AG09309 (cell line): ENCODE measurements at places on chromosomes 2 and 18.

DNA sequence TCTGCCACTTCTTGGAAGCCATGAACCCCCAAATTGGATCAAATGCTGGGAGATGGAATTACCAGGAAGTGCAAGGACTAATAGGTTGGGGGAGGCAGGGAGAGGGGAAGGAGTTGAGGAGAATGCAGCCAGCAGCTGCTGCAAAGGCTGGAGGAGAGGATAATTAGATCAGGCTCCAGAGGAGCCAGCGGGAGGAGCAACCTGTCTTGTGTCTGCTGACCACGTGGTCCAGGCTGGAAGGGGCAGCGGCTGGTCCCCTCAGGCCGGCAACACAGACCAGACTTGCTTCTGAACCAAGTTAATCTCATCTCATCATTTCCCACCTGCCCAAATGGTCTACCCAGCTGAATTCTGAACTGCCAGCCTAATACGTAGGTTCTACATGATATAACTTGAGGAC is 68.3 kb downstream of the MRO start:
- DNase-seq, result no peak

- DNase-seq, result peak; percentile 3
These were observed 280.7 kb upstream of the HNRNPA3 start for GRCh38 chr2:176931588-176932563.

GRCh38 chr2:221817052-221817451 is 244.9 kb upstream of the EPHA4 start:
- no peak for DNase-seq

DNA sequence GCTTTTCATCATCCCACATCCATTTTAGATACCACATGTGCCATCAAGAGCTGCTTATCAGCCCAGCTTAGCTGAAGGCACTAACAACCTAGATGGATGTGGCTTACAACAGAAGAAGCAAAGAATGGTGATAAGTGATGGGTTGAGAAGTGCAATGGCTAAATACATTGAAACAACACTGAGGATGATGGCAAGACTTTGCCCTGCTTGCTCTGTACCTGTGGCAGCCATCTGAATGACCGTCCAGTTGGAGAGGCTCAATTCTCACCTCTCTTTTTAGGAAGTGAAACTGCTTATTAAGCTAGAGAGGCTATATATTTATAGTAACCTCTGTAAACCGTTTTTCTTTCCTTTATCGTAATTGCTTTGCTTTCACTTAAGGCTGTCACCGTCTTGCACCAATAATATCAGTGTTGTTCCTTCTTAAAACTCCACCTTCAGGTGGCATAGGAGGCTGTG is 5.7 kb downstream of the GPATCH11 start:
- no peak for DNase-seq

DNA sequence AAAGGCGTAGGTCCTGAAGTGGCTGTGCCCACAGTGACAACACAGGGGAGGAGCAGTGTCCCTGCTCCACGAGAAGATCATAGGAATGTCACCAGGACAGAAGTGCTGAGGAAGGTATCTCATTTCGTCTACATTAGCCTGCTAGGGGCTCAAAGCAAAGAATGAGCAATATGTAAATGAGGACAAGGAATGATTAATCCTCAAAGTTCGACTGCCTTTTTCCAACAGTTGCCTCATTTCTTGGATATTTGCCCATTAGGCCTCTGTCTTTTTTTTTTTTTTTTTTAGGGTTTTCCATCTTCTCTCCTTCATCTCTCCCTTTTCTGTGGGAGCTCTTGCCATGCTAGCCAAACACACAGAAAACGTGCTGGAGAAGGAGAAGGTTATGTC is 105.2 kb upstream of the ARHGAP28 start:
- DNase-seq, result peak; percentile 23

- no peak for DNase-seq
These were observed 71.9 kb downstream of the ALPK2 start for GRCh38 chr18:58557008-58557435.

DNA sequence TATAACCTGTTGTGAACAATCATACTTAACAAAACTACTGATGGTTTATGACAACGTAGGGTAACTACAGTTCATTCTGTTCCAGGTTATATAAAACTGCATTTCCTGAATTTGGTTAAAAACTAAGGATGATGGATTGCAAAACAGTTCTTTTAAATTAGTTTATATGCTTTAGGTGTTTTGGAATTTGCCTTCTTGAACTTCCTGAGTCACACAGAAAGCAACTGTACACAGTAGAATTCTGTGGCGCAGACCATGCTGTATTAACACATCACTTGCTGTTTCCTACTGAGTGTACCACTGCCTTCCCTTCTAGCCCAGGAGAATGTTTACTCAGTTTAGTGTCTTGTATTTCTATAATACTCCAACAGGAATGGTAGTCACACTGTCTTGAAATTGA is 19.4 kb downstream of the ITGB1BP1 start:
- DNase-seq, result no peak

DNA sequence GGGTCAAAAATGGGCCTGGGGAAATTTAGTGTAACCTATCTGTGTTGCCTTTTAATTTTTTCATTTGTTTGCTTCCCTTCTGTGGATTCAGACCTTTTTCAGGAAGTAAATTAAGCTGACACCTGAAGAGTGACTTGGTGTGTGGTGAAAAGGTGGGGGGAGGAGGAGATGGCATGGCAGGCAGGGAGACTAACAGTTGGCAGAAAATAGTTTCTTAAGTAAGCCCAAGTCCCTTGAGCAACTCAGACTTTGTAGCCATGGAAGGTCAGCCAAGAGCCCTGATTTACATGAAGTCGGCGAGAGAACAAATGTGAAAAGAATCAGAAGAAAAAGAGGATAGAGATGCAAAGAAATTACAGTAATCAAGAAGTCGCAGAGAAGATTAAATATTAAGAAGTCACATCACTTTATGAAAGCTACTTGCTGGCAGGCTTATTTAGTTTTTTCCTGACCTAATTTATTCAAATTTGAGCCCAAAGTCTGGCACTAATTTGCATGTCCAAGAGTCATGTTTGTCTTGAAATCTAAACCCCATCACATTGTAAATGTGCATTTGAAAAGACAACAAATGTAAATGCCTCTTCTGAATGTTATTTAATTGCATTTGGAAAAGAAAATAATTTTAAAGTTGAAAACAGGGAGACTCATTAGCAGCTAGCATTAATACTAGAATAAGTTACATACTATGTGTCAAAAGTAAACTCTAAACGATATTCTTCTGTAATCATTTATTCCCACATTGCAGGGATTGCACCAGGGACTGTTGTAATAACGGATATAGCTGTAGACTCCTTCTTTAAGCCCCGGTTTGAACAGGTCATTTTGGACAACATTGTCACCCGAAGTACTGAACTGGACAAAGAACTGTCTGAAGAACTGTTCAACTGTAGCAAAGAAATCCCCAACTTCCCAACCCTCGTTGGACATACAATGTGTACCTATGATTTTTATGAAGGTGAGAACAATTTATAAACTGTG is 19.3 kb downstream of the UPP2 start:
- DNase-seq, result no peak

DNA sequence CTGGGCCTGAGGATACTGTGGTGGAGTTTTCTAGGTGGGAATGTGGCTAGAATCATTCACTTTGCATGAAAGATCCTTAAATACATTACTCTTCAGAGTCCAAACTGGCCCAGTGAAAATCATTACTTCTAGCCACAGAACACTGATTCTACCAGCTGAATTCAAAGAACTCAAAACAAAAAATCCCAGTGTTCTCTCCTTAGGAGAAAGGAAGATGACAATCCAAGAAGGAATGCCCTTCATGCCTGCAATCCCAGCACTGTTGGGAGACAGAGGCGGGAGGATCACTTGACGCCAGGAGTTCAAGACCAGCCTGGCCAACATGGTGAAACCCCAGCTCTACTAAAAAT is 35.2 kb downstream of the FAM228A start:
- DNase-seq, result no peak

GRCh38 chr2:37881397-37881796 is 43.7 kb upstream of the RMDN2 start:
- no peak for DNase-seq

DNA sequence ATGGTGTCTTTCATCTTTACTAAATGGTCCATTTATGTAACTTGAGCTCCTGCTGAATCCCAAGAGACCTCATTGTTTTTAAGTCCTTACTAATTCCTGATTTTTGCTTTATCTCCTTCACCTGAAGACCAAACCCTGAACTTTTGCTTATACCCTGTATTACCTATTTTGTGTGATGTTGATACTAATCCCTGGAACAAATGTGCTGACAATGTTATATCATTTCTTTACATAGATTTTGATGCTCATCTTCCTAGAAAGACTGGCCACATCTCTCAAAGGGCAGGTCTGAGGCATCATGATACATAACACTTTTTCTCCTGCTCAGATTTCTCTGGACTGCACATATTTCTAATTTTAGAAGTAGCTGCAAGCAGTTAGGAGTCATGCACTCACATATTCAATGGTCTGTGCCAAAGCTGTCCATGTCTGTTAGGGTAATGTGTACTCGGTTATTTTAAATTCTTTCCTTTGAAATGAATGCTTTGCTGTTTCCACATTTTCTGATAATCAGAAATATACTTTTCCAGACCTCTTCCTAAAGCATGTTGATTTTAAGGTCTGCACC is 427.9 kb upstream of the HNRNPA3 start:
- no peak for DNase-seq

DNA sequence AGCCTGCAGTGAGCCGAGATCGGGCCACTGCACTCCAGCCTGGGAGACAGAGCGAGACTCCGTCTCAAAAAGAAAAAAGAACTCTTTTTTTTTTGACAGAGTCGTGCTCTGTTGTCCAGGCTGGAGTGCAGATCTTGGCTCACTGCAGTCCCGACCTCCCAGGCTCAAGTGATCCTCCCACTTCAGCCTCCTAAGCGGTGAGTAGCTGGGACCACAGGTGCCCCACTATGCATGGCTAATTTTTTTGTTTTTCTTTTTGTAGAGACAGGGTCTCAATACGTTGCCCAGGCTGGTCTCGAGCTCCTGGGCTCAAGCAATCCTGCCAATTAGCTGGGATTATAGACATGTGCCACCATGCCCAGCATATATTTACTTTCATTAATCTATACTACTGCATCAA is 12.5 kb upstream of the INO80D start:
- no peak for DNase-seq

DNA sequence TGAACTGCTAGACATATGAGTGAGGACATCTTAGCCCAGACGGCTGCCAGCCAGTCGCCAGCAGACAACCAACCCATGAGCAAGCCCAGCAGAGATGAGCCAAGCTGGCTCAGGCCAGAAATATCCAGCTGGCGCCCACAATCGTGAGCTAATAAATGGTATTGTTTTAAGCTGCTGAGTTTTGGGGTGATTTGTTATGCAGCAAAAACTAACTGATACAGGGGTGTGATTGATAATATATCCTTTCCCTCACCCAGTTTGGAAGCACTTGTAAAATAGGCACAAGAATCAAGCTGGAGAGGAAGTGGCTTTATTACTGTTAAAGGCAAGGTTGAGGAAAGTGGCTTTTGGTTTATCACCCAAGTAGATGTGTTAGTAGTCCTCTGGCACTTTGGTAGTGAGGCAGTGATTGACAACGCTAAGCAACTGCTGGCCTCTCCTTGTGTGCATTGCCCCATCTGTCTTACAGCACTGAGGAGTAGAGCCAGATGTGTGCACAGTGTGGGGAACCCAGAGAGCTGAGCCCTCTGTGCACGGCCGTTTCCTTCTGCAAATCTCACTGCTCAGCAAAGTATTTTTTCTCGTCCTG is 110.1 kb downstream of the MYO1B start:
- DNase-seq, result no peak

GRCh38 chr18:52242711-52243110 is 97.3 kb upstream of the DCC start:
- no peak for DNase-seq

GRCh38 chr2:120858361-120859106 is 122.9 kb downstream of the GLI2 start:
- DNase-seq, result no peak

DNA sequence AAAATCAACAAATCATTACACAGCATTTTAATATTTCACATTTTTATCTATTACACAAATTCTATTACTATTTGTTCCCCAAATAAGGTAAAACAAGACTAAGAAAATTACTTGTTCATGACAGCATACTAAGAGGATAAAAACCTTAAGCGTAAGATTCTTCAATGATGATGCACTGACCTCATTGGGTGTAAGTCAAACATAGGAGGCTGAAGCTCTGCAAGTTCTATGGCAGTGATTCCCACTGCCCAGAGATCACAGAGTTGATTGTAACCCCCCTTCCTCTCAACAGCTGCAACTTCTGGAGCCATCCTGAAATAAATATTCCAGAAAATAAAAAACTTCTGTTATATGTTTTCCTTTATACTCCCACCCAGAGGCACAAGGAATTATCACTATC is 82.2 kb upstream of the CDKL4 start:
- no peak for DNase-seq

- DNase-seq, result no peak
These were observed 81.4 kb upstream of the RGPD5 start for GRCh38 chr2:109712746-109713145.

- no peak for DNase-seq
These were observed 32.7 kb downstream of the CTLA4 start for GRCh38 chr2:203900253-203900652.

- no peak for DNase-seq
These were observed 192.8 kb upstream of the PID1 start for GRCh38 chr2:229463841-229464346.

GRCh38 chr2:96528006-96528699 is 8.4 kb upstream of the ARID5A start:
- no peak for DNase-seq

- no peak for DNase-seq
These were observed 635.8 kb downstream of the RNF144A start for GRCh38 chr2:7552825-7553570.

DNA sequence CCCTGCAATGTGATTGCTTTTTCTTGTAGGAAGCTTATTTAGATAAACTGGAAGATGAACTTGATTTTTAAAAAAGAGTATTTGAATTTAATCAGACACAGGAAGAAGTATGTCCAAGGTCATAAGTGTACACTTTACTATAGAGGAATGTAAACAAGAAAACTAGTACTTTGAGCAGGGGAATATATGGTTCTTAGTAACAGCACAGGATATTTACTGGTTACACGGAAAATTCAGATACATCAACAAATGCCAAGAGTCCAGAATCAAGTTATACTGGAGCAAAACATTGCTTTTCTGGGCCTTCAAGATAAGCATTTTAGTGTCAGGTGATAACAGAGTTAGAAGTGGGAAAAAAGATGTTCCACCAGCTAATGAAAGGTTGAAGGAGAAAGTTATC is 75.5 kb downstream of the EFEMP1 start:
- no peak for DNase-seq

- no peak for DNase-seq
These were observed 74.8 kb downstream of the AKAIN1 start for GRCh38 chr18:5122272-5122671.

DNA sequence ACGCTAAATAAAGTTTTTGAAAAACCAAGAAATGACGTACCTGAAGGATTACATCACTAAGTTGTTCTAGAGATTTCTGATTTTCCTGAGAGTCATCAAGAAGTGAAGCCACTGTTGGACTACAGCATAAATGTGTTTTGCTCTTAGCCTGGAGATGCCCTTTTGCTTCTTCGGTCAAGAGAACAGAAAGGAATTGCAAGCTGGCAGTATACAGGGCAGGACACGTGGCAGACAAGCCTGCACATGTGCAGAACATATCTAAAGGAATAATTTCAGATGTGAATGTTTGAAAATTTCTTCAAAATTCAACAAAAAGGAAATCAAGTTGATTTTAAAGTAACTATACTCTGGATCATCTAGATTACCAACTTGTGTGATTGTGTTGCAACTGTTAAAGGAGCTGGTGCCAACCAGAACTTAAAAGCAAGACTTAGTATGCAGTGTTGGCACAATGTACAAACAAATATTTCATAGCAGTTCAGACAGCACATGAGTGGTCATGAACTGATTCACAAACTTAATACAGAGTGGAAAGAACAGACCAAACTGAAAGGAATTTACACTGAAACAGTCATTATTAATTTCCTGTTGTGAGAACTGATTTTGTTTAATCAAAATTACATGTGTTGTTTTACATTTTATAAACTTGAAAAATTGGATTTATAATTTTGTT is 100.4 kb upstream of the CD226 start:
- DNase-seq, result peak; percentile 54
